ENCODE measurements at places on chromosomes 11 and 22.

DNA sequence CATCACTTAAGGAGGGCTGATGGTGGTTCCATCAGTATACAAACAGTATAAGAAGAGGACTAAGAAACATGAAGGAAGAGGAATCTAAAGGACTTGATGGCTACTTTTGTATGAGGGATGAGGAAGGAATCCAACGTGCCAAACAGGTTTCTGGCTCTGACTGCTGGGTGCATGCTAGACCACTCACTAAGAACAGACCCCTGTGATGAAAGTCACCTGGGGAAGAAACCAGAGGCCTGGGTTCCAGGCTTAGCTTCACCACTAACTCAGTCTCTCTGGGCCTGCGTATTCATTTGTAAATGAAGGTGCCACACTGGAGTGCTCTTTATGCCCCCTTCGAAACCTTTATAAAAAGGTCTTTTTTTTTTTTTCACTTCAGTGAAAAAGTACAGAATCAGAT lies 55.1 kb downstream of the AAMDC start:
- no peak for DNase-seq

DNA sequence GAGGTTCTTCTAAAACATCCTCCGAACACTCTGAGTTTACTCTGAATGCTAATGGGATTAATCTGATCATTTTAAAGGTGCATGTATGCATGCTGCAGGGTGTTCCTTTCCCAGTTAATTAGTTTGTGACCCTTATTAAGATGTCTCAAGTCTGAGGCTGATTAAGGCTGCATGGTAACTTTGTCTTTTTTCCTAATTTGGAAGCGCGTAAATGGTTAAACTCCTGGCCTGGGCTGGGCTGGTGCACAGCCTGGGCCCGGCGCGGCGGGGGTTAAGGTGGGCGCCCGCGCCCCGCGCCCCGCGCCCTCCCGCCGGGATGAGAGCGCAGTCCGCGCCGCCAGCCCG lies 539.7 kb downstream of the NTM start:
- DNase-seq = no peak

DNA sequence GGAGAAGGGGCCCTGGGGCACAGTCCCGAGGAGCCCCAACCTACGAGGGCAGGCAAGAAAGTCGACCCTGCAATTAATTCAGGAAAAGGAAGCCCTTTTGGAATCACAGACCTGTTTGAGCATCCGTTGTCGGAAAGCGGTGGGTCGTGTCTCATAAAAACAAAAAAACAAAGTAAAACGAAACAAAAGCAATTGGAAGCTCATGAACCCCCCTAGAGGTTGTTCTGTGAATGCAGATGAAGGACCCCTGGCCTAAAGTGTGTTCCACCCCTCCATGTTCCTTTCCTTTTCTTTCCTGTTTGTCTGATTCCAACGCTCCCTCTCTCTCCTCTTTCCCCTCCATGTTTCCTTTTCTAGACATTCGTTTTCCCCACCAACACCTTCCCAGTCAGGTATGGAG lies 203.7 kb downstream of the GRIK4 start:
- DNase-seq = no peak

GRCh38 chr22:31586137-31586920 lies 75.7 kb downstream of the PISD start:
- no peak for DNase-seq

DNA sequence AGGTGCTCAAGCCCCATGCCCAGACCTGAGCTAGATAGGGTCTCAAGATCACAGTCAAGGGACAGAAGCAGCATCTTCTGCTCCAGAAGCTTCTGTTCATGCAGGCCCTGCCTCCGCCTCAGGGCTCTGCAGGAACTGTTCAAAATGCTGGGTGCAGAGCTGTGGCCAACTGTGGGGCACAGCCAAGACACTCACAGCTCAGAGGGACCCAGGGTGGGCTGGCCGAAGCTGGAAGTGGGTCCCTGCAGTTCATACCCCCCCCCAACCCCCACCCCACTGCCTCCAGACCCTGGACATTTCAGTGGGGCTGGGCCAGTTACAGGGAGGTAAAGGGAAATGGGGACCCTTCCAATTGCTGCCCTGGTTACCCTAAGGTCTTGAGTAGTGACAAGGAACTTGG lies 129.0 kb downstream of the CRYBB2 start:
- DNase-seq = peak; percentile 62

DNA sequence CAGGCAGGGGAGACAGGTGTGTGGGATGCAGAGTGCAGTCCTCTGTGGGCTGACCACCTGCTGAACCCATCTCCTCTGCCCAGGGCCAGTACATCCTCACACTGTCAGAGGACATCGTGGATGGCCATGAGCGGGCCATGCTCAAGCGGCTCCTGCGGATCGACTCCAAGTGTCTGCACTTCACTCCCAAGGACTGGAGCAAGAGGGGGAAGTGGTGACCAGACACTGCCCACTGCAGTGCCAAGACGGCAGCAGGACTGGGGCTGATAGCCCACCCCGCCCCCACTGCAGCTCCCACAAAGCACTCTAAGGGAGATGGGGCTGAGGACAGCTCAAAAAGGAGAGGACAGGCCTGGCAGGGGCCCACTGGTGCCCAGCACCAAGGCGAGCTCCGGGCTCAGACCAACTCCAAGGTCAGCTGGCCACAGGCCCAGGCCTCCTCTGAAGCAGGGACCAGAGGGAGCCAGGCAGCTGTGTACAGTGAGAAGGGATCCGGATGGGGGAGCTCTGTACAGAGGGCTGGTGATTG lies 1.6 kb downstream of the RNASEH2C start:
- DNase-seq = peak; percentile 83

- no peak for DNase-seq
These were observed 3.6 kb downstream of the RIN1 start for GRCh38 chr11:66332371-66333219.

DNA sequence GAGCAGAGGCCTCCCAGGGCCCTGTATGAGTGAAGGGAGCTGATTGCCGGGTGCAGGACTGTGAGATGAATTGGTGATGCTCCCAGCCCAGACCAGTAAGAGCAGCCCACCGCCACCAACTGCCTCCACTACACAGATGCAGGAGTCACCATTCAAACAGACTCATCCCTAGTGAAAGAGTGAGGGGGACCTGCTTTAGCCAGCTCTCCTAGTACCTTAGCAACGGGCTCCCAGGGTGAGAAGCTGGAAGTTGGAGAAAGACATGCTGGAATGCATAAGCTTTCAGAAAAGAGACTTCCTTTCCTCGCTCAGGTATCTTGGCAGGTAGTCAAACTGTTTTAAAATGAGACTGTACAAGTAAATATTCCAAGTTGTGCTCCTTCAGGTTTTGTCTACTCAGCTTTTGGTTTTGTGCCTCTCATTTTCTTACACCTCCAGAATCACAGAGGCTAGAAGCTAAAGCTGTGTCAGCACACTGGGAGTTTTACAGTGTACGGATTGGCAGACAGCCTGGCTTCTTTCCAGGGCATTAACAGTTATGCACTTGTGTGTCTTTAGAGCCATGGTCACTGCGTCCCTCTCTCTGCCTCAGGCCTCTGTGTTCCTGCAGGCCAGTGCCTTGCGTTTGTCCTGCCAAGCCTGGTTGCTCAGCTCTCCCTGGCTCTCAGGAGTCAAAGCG lies 146.2 kb downstream of the ATXN10 start:
- no peak for DNase-seq

DNA sequence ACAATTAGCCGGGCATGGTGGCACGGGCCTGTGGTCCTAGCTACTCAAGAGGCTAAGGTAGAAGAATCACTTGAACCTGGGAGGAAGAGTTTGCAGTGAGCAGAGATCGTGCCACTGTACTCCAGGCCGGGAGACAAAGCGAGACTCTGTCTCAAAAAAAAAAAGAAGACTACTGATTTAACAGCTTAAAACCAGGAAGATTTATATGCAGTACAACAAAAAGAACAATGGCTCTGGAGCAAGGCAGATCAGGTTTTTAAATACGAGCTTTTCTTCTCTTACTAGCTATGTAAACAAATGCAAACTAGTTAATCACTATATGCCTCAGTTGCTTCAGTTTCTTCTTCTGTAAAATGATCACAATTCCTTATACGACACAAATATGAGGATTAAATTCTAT lies 6.9 kb downstream of the FAM168A start:
- no peak for DNase-seq

- no peak for DNase-seq
These were observed 830 bp downstream of the C11orf97 start for GRCh38 chr11:94513091-94513490.

- no peak for DNase-seq
These were observed 32.2 kb upstream of the GAB2 start for GRCh38 chr11:78449866-78450265.

DNA sequence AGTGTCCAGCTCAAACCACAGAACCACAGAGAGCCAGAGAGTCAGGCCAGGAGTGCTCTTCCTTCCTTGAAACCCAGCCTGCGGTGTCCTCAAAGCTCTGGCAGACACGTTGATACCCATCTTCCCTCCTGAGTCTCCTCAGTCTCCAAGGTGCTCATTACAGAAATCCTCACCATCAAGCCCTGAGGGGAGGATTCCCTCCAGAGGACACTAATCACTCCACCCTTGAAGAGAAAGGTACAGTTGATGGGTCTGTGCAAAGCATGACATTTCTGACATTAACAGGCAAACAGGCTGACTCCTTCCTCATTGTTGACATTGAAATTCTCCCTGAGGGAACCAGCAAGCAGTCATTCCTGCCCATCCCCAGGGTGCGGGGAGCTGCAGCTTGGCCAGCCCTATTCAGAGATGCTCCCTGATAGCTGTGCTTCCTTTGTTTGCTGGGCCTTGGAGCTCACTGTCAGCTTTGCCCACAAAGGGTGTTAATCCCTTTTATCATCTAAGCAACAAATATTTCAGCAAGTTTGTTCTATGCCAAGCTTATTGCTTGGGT lies 101.7 kb upstream of the CSNK2A3 start:
- no peak for DNase-seq

GRCh38 chr22:43533656-43534428 lies 122.0 kb downstream of the MPPED1 start:
- peak; percentile 67 for DNase-seq

DNA sequence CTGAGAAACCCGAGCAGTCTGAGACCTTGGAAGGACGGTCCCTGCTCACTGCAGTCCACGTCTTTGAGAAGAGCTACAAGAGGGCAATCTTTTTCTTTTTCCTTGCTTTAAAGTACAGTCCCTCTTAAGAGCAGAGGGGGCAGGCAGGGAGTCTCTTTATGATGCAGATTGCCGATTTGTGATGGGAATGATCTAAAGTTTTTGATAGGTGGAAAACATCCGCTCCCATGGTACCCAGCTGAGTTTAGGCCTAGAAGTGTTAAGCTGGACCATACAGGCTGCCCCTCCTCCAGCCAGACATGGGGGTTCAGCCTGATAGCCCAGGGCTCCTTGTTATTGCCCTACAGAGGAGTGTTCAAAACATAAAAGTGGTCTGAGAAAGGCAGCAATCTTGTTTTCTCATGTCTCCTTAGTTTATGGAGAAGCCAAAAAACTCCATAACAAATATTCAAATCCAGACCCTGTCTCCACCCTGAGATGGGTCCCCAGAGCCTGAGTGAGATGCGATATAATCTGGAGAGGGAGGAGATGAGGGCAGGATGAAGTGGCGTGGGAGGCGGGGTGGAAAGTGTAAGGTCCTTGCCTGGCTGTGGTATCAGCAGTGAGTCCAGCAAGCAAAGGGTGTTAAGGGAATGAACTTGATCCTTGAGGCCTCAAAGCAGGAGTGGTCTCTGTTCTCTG lies 135.1 kb downstream of the FDX1 start:
- DNase-seq = no peak

DNA sequence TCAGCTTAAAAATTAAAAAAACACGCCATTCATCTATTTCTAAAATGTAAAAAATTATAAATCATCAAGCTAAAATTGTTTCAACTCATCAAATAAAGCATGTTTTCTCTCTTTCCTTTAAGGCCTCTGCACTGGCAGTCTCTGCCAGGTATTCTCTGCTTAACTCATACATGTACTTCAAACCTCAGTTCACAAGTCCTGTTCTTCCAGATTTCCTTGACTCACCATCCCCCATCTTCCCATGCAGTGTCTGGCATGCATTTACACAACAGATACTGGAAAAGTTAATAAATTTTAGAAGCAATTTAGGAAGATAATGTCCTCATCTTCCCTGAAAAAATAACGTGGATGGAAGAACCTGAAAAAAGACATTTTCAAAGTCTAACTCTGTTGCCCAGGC lies 32.5 kb downstream of the CSTF3 start:
- DNase-seq = no peak

- no peak for DNase-seq
These were observed 58.2 kb upstream of the HORMAD2 start for GRCh38 chr22:30021881-30022619.

GRCh38 chr11:92663539-92663938 lies 305.9 kb upstream of the MTNR1B start:
- no peak for DNase-seq

DNA sequence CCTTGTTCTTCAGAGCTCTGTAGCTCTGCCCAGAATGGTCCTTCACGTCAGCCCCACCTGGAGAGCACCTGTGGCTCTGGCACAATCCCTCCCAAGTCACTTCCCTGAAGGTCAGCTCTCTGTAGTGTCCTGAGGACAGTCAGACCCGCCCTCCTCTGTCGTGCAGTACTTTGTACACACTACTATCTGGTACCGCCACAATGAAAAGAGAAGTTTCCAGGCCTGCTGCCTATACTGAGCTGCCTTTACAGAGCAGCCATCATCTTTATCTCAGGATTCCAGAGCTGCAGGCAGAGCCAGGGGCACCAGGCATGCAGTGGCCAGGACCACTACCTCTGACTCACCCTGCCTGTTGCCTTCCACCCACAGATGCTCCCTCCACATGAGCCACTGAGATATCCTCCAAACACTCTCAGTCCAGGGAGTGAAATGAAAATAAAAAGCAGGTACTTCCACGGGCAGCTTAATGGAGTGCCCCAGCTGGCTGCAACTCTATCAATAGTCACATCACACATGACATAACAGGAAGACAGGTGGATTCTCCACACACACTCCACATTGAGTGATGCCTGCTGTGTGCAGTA lies 7.3 kb downstream of the PACSIN2 start:
- no peak for DNase-seq

Data from mesenteric fat pad (tissue), 1 donor.